Caco-2 (cell line): ENCODE measurements at places on chromosomes 1 and 21. TPM values are rescaled to one million over a fixed set of nuclear protein-coding genes. Genes with fewer than 3 reads are reported as not detected.

GRCh38 chr1:84969489-84970250 lies 27.2 kb downstream of the MCOLN2 start:
- no peaks in the 10 kb centered on the region for H3K36me3 ChIP-seq
- no peak for DNase-seq
- H3K27ac ChIP-seq = no peak overlapping the region
- H3K4me1 ChIP-seq = no peaks in the 10 kb centered on the region
- H3K4me3 ChIP-seq = no peak overlapping the region
- H3K27me3 ChIP-seq = no peaks in the 10 kb centered on the region

GRCh38 chr21:39209334-39209688 lies 26.1 kb upstream of the PSMG1 start:
- H3K4me1 ChIP-seq = peaks cover 15% of the 10 kb centered on the region
- no peak overlapping the region for H3K4me3 ChIP-seq
- H3K27me3 ChIP-seq = no peaks in the 10 kb centered on the region
- no peaks in the 10 kb centered on the region for H3K36me3 ChIP-seq
- peak overlapping the region; percentile 73 for H3K27ac ChIP-seq
- DNase-seq = no peak

DNA sequence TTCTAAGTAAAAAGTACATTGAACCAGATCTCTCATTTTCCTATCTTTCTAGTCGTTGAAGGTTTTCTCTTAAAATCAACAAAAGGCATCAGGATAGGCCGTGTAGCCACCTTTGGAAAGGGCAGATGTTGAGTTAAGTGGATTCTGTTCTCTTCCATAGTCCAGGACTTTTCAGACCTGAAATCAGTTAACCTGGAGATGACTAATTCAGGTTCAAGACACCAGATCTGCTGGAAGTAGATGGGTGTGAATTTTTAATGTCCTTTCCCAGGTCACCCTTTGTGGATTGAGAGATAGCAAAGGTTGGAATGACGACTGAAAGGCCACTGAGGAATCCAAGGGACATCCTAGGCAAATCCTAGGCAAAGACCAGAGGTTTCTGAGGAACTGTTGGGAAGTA lies 172.8 kb downstream of the DHRS3 start:
- H3K36me3 ChIP-seq = no peaks in the 10 kb centered on the region
- no peaks in the 10 kb centered on the region for H3K4me1 ChIP-seq
- no peak overlapping the region for H3K27ac ChIP-seq
- H3K27me3 ChIP-seq = no peaks in the 10 kb centered on the region
- no peak for DNase-seq

GRCh38 chr1:17575797-17576518 lies 36.5 kb downstream of the ARHGEF10L start:
- peak overlapping the region; percentile 65 for H3K27ac ChIP-seq
- H3K27me3 ChIP-seq = no peaks in the 10 kb centered on the region
- H3K4me1 ChIP-seq = peaks cover 42% of the 10 kb centered on the region
- DNase-seq = peak; percentile 22
- no peak overlapping the region for H3K4me3 ChIP-seq
- H3K36me3 ChIP-seq = no peaks in the 10 kb centered on the region; the same call in 1 of the 2 replicates

GRCh38 chr1:48222501-48223242 lies at the start of gene SLC5A9:
Gene SLC5A9 (plus strand): TSS chr1:48222716. CDS start chr1:48222737, 21 bp downstream.
- peak; percentile 61 for DNase-seq
- peaks cover 17% of the 10 kb centered on the region for H3K4me1 ChIP-seq
- no peaks in the 10 kb centered on the region; the same call in 1 of the 2 replicates for H3K36me3 ChIP-seq
- no peaks in the 10 kb centered on the region for H3K27me3 ChIP-seq
- peak within 1 kb of the TSS; percentile 13; the same call in 1 of the 2 replicates for H3K4me3 ChIP-seq

DNA sequence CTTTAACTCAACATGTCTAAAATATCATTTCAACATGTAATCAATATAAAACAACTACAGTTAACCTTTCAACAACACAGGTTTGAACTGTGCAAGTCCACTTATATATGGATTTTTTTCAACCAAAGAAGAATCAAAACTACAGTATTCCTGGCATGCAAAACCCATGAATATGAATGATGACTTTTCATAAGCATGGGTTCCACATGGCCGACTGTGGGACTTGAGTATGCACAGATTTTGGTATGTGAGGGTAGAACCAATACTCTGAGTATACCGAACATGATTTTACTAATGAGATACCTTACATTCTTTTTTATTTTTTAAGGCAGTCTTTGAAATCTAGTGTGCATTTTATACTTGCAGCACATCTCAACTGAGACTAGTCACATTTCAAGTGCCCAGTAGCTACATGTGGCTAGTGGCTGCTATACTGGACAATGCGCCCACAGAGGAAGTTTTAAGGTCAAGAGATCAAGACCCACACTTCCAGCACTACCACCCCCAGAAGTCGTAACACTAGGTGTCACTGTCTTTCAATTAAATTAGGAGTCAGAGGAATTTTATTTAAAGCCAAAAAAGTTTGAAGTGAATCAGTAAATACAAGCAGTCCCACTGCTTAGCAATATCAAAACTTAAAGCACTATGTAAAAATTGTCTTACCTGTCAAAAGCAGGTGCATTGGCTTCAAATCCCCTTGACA lies 40.0 kb downstream of the SYNJ1 start:
- no peaks in the 10 kb centered on the region for H3K36me3 ChIP-seq
- H3K27ac ChIP-seq = no peak overlapping the region
- H3K4me1 ChIP-seq = 0 out of 2 replicates have a peak, but pooled peaks cover 3% of the 10 kb centered on the region
- no peak overlapping the region for H3K4me3 ChIP-seq
- DNase-seq = no peak
- no peaks in the 10 kb centered on the region for H3K27me3 ChIP-seq

DNA sequence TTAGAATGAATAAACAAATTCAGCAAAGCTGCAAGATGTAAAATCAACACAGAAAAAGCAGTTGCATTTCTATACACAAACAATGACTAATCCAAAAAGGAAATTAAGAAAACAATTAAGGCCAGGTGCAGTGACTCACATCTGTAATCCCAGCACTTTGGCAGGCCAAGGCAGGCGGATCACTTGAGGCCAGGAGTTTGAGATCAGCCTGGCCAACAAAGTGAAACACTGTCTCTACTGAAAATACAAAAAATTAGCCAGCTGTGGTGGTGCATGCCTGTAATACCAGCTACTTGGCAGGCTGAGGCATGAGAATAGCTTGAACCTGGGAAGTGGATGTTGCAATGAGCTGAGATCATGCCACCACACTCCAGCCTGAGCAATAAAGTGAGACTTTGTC lies 22.3 kb downstream of the THEM4 start:
- no peak overlapping the region for H3K4me3 ChIP-seq
- no peaks in the 10 kb centered on the region for H3K27me3 ChIP-seq
- no peaks in the 10 kb centered on the region for H3K36me3 ChIP-seq
- H3K27ac ChIP-seq = no peak overlapping the region
- DNase-seq = no peak

GRCh38 chr1:2807678-2808385 lies 6.3 kb upstream of the TTC34 start:
- DNase-seq = no peak
- no peaks in the 10 kb centered on the region for H3K4me1 ChIP-seq
- H3K27ac ChIP-seq = no peak overlapping the region
- no peaks in the 10 kb centered on the region for H3K36me3 ChIP-seq

- no peaks in the 10 kb centered on the region for H3K27me3 ChIP-seq
- peak overlapping the region; percentile 83 for H3K27ac ChIP-seq
- H3K36me3 ChIP-seq = peaks cover 9% of the 10 kb centered on the region
- peak overlapping the region; percentile 70 for H3K4me3 ChIP-seq
Measured at GRCh38 chr1:203305809-203306088, 430 bp downstream of the BTG2 start.

DNA sequence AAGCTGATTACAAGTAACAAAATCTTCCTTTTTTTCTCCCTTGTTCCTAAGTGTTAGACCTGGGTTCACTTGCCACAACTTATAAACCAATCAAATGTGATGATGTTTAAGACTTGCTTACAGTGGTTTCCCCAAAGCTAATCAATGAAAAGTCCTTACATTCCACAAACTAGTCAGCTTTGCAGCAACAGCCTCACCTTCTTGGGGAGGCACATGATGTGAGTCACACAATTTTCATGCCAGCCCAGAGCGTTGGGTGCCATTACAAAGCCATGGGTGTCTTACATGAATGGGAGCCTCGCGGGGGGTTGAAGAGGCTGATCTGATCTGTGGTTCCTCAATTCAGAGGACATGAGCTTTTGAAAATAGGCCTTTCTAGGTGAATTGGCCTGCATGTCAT lies 91.6 kb upstream of the UBE2U start:
- no peaks in the 10 kb centered on the region for H3K27me3 ChIP-seq
- H3K27ac ChIP-seq = no peak overlapping the region
- H3K4me3 ChIP-seq = no peak overlapping the region
- H3K4me1 ChIP-seq = no peaks in the 10 kb centered on the region
- DNase-seq = no peak
- no peaks in the 10 kb centered on the region for H3K36me3 ChIP-seq

Gene DFFA
- total RNA-seq = 80.2 and 80.4 TPM in 2 replicates

Gene CORT
- total RNA-seq = 0.79 TPM in 1 of 2 replicates, not detected in the other

Gene GLIS1
- total RNA-seq = not detected in 2 replicates

Gene GSTM4
- total RNA-seq = 9.6 and 11.9 TPM in 2 replicates

Gene DIP2A
- total RNA-seq = 44.6 and 51.2 TPM in 2 replicates

Gene TDRD5
- total RNA-seq = 0.52 and 0.72 TPM in 2 replicates

Gene FAM43B
- 3.6 and 4.4 TPM in 2 replicates for total RNA-seq
